Activated naive CD4-positive, alpha-beta T cell treated with Interleukin-2 at 50 U/mL for 16 hours (primary cell): ENCODE measurements at places on chromosomes 6 and 20.

GRCh38 chr6:109081026-109081425 lies 13.6 kb downstream of the SESN1 start:
- DNase-seq: no peak

DNA sequence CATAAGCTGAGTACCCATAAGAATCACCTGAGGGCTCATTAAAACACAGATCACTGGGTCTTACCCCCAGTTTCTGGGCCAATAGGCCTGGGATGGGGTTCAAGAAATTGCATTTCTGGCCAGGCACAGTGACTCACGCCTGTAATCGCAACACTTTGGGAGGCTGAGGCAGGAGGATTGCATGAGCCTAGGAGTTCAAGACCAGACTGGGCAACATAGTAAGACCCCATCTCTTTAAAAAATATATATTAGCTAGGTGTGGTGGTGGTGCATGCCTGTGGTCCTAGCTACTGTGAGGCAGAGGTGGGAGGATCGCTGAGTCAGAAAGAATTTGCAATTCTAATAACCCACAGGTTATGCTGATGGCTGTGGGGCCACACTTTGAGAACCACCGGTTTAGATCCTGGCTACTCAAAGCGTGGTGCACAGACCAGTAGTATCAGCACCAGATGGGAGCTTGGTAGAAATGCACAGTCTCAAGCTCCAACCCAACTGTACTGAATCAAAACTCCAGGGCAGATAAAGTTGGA lies 2.0 kb downstream of the CCM2L start:
- no peak for DNase-seq

DNA sequence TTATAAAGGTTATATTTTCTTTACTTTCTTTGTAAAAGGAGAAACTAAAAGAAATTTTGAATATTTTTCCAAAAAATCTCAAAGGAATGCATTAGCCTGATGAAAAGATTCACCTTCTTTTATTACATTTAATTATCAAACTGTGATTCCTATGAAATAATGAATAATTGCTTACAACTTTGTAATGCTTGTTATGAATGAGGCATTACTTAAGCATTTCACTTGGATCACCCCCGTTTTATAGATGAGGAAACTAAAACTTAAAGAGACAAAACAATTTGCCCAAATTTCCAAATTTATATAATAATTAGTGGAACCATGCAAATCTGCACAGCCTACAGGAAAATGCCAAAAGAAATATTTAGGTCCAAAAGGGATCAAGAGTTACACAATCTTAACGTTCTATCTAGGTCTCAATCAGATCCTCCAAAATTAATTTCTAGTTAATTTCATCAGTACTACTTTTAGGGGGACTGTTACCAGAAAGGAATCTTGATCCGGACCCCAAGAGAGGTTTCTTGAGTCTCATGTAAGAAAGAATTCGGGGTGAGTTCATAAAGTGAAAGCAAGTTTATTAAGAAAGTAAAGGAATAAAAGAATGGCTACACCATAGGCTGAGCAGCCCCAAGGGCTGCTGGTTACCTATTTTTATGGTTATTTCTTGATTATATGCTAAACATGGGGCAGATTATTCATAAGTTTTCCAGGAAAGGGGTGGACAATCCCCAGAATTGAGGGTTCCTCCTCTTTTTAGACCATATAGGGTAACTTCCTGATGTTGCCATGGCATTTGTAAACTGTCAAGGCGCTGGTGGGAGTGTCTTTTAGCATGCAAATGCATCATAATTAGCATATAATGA lies 288.0 kb downstream of the ADGB start:
- DNase-seq: no peak

GRCh38 chr6:42784717-42785498 lies 3.1 kb downstream of the BICRAL start:
- DNase-seq: no peak

GRCh38 chr6:106122938-106123656 lies 37.0 kb downstream of the PRDM1 start:
- no peak for DNase-seq

DNA sequence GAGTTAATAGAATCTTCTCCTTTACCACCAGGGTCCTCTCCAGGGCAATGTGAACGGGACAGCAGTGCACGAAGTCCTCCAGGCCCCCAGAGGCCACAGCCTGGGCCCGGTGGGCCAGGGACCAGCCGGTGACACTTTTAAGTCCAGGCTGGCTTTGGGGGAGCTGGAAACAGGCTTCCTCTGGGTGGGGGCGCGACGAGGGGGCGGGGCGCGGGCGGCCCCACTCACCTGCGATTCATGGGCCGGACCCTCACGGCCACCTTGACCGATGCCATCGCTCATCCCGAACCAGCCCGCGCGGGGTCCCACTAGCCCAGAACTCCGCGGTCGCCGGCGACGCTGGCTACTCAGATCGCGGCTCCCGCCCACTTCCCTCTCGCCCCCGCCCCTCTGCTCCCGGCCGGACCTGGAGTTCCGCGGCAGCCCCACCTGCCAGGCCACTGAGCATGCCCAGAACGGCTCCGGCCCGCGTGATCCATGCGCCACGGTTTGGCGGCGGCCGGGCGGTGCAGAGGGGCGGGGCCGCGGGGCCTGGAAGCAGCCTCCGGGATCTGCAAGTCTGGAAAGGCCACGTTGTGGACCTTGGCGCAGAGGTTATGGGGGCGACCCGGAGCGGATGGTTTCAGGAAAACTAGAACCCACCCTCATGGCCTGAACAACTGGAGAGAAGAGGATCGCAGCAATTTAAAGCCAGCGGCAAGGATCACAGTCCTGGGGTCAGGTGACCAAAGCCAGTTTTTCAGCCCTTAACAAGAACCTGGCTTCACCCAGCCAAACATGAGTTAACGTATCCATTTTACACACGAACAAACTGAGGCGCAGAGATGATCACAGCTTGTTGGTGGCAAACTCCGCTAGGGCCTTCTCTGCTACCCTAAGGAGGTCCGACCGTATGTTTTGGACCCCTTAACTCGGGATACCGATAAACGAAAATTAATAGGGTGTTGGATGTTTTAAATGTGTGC lies at the start of gene KIF16B:
KIF16B (minus strand) TSS at position 448 of the 965 bp plus-strand sequence; CDS start at position 275, 173 bp downstream.
- DNase-seq: peak; percentile 82

DNA sequence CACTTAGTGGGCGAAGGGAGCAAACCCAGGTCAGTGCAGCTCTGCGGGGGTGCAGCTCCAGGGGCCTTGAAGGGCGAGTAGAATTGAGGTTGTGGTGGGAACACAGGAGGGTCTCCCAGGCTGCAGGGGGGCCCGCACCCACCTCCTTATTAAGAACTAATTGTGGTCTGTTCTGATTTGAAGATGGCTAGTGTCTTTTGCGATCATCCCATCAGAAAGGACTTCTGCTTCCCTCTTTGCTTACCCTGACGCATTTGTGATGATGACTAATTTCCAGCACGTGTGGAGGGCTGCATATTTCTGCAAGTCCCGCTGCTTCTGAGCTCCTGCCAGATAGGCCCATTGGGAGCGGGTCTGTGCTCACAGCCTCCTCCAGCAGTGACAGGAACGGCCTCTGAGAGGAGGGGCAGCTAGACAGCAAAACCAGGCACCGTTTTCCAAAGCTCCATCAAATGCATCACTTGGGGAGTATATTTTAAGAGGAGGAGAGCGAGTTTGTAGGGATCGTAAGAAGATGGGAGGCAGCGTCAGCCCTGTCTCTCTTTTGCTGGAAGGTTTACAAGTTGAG lies 268.9 kb downstream of the CDH4 start:
- no peak for DNase-seq

DNA sequence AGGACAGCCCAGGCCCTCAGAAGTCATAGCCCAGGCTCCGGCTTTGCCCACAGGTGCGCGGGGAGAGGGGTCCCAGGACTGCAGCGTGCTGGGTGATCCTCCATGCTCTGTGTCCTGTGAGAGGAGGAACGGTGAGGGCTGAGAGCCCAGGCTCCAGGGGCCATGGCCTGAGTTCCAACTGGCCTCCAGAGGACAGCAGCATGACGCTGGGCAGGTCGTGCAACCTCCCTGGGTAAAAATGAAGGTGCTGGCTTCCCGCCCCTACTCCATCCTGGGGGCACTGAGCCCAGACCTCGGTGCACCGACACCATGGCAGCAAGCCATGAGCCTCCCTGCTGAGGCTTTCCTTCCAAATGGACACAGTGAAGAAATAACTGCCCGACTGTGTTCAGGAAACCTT lies 305.4 kb downstream of the TAF4 start:
- DNase-seq: no peak
